AG08396 (cell line): ENCODE measurements at places on chromosomes 7 and 10.
A peak's percentile ranks its signal among the peaks of the same experiment; 100 is the strongest.

DNA sequence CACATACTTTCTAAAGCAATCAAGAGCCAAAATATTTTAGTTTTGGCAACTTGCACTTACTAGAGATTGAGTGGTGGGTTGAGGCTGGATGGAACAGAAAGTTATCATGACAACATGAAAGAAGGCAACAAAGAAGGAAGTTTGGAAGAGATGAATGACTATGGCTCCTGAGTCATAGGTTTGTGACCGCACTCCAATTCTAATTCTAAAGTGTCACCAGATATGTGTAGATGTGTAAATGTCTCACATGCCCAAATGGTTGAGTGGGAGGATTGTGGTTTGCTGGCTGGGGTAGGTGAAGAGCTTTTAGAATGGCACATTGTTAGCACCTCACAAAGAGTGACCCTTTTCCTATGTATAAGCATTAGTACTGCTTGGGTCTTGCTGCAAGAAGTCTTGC is 20.2 kb downstream of the TAS2R16 start:
- no peak for DNase-seq

GRCh38 chr7:41771717-41772116 is 68.8 kb upstream of the INHBA start:
- DNase-seq, result no peak

DNA sequence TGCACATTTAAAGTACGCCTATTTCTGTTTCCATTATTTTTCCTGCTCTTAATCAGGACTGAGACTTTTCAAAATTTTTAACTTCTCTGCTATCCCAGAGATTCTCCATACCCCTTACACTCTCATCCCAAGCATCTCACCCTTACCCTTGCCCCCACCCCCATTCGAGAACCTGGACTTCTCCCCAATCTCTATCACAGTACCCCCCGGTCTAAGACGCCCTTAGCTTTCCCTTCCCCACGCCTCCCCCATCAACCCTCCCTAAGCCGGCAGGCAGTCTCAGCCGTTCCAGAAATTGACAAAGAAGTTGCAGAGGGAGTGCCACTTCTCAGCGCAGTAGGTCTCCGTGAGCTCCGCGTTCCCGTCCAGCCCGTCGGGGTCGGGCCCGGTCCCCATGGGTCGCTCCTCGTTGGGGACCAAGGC is 1.4 kb downstream of the FGFBP3 start:
- DNase-seq, result peak; percentile 30

DNA sequence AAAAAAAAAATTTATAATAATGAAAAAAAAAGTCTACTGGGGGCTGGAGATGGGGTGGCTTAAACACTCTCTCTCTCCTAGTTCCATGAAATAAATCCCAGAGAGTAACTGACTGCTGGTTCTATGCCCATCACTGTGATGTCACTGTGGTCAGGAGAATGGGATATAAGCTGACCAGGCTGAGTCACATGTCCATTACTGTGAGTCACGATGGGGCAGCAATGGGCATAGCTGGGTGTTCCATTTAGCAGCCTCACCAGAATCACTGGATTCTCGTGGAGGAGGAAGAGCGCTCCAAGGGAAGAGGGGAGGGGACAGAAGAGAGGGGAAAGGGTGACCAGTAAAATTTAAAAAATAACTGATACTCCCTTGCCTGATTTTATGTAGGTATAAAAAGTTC is 37.1 kb downstream of the MASTL start:
- DNase-seq, result peak; percentile 82

DNA sequence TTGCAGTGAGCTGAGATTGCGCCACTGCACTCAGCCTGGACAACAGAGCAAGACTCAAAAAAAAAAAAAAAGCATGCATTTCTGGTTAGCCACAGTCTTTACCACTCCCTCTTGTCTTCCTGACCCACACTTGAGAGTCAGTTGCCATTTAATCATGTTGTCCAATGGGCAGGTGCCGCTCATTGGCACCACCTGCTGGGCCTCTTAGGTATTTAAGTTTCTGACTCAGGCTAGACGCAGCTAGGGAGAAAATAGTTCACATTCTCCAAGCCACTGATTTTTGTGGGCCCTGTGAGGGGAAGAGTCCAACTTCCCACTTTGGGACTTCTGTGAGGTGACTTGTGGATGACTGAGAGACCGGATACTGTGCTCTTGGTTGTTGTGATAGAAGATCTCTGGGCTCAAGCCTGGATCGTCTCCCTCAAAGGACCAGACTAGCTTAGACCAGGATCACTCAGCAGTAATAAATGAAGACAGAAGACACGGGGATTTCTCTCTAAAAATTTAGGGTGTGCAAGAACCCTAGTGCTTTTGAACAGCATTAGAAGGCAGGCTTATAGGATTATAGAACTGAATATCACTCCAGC is 26.8 kb upstream of the SORCS3 start:
- peak; percentile 47 for DNase-seq
